Activated T-helper 2 cell treated with anti-CD3 and anti-CD28 coated beads, Interferon-gamma antibody, Interleukin-2, Interleukin-4, amounts not matched to agents 10 μg/mL and 5 μg/mL and 100 μg/mL, durations not matched to agents 14 hours and 24 hours and 36 hours (primary cell): ENCODE measurements at places on chromosomes 5 and 9.

- DNase-seq = no peak
Observed at GRCh38 chr9:93669958-93670207, 93.5 kb downstream of the PHF2 start.

GRCh38 chr5:7190712-7191250, 205.2 kb upstream of the ADCY2 start:
- no peak for DNase-seq

GRCh38 chr5:76663573-76663972, 40.4 kb upstream of the F2RL2 start:
- no peak for DNase-seq

DNA sequence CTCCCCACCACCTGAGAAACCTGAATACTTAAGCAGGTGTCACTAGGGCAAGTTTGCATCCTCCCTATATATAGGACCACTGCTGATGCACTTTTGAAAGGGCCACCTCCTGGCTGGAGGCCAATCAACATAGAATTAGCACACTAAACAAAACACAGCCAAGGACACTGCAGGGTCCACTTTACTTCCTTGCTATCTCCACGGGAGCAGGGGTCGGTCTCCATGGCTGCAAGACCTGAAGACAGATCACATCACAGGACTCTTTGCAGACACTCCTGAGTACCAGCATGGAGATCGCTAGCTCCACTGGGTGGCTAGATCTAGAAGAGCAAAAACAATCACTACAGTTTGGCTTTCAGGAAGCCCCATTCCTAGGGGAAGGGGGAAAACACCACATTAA, 72.3 kb downstream of the C9orf153 start:
- no peak for DNase-seq

DNA sequence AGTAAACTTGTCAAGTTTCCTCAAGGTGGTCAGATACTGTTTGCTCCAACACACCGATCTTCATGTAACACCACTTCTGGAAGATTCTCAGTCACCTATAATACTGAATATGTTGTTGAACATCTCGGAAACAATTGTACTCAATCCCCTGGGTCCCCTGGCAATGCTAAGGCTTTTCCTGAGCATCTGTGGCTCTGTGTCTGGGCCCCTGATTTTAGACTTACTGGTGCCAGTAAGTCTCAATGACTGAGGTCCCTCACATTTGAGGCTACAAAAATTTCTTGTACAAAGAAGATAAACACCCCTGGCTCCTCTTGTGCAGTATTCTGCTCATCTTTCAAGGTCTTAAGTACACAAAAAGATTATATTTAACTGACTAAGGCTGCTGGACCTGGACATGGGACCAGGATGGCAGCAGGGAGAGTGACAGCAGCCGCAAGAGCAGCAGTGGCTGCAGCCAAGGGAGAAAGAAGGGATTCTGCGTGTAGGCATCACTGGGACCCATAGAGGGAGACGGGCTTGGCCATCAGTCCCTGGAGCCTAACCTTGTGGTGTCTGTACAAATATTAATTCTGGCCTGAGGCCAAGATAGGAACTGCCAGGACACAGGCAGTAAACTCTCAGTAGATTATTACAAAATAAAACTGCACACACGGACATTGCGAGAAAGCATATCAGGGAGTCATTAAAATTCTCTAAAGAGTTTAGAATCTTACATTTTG, 49.0 kb upstream of the TNPO1 start:
- DNase-seq = no peak

GRCh38 chr5:74686962-74687751, 2.1 kb downstream of the HEXB start:
- DNase-seq = no peak
